Endothelial cell (in vitro differentiated cells): ENCODE measurements at places on chromosomes 6 and 20. TPM values are rescaled to one million over a fixed set of nuclear protein-coding genes. Genes with fewer than 3 reads are reported as not detected.
A peak's percentile ranks its signal among the peaks of the same experiment; 100 is the strongest.

The TNNC2 gene
- total RNA-seq, result not detected

DNA sequence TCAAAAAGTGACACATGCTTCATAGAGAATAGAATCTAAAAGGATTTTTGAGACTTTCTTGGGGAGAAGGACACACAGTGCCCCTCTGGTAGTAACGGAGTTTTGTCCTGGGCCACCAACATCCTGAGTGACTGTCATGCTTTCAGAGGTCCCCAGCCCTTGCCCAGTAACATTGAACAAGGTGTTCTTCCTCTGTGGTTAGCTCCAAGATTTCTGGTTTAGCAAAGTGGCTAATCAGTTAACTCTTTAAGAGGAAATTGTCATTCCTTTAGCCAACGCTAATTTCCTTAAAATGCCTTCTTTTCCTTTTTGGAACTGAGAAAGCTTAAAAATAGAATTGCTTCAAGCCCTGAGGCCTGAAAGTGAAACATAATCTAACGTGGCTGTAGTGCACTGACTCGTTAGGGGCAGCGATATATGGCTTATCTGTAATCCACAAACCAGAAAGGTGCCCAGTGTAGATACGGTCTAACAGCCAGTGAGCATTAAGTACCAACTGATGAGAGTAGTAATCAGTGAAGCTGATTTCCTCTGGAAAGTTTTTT is 7.8 kb downstream of the E2F3 start:
- no peak overlapping the region for H3K4me3 ChIP-seq
- H3K27ac ChIP-seq, result peak overlapping the region; percentile 24
- peaks cover 6% of the 10 kb centered on the region for H3K36me3 ChIP-seq
- no peak for DNase-seq
- peaks cover 3% of the 10 kb centered on the region for H3K27me3 ChIP-seq

- no peaks in the 10 kb centered on the region for H3K36me3 ChIP-seq
- no peak for DNase-seq
- no peaks in the 10 kb centered on the region for H3K4me1 ChIP-seq
- H3K27ac ChIP-seq, result no peak overlapping the region
Measured at GRCh38 chr20:46811224-46812084, 83.2 kb upstream of the EYA2 start.

GRCh38 chr6:24775520-24776058 is 852 bp downstream of the GMNN start:
- H3K4me3 ChIP-seq, result peak overlapping the region; percentile 96
- no peaks in the 10 kb centered on the region for H3K36me3 ChIP-seq
- DNase-seq, result no peak
- H3K27me3 ChIP-seq, result no peaks in the 10 kb centered on the region

DNA sequence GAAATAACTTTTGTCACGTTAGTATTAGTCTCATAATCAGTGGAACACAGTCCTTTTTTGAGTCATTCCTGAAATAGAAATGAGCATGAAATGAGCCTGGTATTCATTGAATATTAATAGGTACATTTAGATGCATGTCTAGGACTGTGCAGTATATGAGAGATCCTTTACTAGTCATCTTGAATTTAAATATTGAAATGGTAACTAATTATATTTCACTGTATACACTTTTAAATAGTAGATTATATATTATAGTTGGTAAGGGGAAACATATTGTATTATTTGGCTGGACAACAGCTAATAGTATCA is 59.4 kb downstream of the RSPO3 start:
- DNase-seq, result no peak
- H3K4me3 ChIP-seq, result no peak overlapping the region
- H3K4me1 ChIP-seq, result peaks cover 3% of the 10 kb centered on the region
- no peaks in the 10 kb centered on the region for H3K36me3 ChIP-seq
- H3K27me3 ChIP-seq, result no peaks in the 10 kb centered on the region
